ENCODE measurements at places on chromosomes 1 and 21. TPM values are rescaled to one million over a fixed set of nuclear protein-coding genes. Genes with fewer than 3 reads are reported as not detected.

Gene HENMT1
- total RNA-seq: 19.3 TPM

Gene ZNF697
- total RNA-seq: 0.59 TPM

Gene SLAMF9
- total RNA-seq: not detected

Gene ZSWIM5
- total RNA-seq: 0.26 TPM

- H3K27me3 ChIP-seq: peaks cover 3% of the 10 kb centered on the region
- H3K36me3 ChIP-seq: no peaks in the 10 kb centered on the region
- H3K4me3 ChIP-seq: no peak overlapping the region
- no peak for DNase-seq
- no peak overlapping the region for H3K27ac ChIP-seq
Measured at GRCh38 chr1:62230718-62231117, 36.1 kb downstream of the L1TD1 start.

DNA sequence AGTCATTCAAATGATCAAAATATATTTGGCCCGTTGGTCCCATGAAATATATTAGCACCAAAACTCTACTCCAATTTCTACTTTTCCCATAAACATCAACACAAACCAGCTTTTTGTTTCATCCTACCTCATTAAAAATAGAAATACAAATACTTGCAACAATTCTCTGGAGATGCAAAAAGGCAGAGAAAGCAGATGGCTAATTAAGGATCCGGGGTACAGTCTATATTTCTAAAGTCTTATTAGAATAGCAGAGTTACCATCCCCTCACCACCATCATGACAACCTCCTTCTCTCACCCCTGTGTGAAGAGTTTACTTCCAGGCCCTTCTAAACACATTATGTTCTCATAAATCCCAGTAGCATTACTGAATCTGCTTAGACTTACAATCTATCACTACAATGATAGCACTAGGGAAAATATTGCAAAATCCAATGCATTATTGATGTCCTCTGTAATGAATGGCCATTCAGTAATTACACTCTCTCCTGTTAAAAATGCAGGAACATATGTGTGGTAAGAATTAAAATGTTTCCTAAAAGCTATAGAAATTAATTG, 133.8 kb downstream of the HHIPL2 start:
- no peak for DNase-seq
- no peaks in the 10 kb centered on the region for H3K36me3 ChIP-seq
- H3K27ac ChIP-seq: no peak overlapping the region
- peaks cover 39% of the 10 kb centered on the region for H3K4me1 ChIP-seq

All from activated naive CD4-positive, alpha-beta T cell treated with anti-CD3 and anti-CD28 coated beads for 36 hours (primary cell).